ENCODE measurements at places on chromosomes 1 and 21.

GRCh38 chr1:199452627-199453026 is 574.9 kb upstream of the NR5A2 start:
- peak; percentile 46 for DNase-seq

DNA sequence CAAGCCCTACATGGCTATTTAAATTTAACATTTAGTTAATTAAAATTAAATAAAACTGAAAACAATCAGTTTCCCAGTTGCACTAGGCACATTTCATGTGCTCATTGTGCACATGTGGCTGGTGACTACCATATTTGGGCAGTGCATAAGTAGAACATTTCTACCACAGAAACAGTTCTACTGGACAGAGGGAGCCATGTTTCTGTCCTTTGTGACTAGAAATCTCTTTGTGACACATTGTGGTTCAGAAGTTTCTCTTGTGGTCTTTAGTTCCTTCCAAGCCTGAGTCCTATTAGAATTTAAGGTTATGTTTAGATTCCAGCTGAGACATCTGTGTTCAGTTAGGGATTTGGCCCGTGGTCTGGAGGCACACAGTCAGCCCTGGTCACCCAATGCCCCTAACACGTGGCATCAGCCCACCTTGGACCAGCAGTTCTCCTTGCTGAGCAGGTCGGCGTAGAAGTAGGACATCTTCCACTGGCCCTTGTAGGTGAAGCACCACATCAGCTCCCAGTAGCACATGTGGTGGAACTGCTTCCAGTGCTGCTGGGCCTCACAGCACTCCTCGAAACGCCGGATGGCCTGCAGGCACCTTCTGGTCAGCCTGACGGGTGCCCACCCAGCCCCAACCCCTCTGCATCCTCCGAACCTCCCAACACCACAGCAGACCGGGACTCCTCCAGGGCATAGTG is 29.1 kb downstream of the TTC39A start:
- DNase-seq = no peak

GRCh38 chr21:16013570-16013969 is 283.8 kb downstream of the USP25 start:
- peak; percentile 96 for DNase-seq

GRCh38 chr1:69862906-69863305 is 295.2 kb downstream of the LRRC7 start:
- DNase-seq = no peak

GRCh38 chr21:20329636-20330035 is 668.6 kb upstream of the NCAM2 start:
- no peak for DNase-seq

DNA sequence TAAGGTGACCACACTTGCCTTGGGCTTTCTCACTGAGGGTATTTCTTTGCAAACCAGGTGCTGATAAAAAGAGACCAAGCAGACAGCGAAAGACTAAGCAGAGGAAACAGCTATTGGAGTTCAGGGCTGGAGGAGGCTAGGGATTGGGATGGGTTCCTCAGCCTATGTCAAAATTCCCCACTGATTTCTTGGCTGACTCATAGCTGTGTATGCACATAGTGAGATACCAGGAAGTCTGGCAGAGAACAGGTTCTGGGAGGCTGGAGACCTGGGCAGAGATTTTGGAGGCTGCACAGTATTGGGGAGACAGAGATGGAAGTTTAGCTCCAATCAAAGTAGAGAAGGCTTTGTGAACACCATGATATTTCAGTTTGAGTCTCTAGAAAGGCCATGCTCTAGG is 25.3 kb downstream of the YARS1 start:
- DNase-seq = no peak
